ENCODE measurements at places on chromosomes 11 and 22.
A peak's percentile ranks its signal among the peaks of the same experiment; 100 is the strongest.

- peak; percentile 41 for ATAC-seq
Measured at GRCh38 chr11:63427971-63428508, 58.5 kb downstream of the SLC22A9 start.

- ATAC-seq = no peak
Measured at GRCh38 chr11:118909619-118910308, 16.0 kb downstream of the BCL9L start.

DNA sequence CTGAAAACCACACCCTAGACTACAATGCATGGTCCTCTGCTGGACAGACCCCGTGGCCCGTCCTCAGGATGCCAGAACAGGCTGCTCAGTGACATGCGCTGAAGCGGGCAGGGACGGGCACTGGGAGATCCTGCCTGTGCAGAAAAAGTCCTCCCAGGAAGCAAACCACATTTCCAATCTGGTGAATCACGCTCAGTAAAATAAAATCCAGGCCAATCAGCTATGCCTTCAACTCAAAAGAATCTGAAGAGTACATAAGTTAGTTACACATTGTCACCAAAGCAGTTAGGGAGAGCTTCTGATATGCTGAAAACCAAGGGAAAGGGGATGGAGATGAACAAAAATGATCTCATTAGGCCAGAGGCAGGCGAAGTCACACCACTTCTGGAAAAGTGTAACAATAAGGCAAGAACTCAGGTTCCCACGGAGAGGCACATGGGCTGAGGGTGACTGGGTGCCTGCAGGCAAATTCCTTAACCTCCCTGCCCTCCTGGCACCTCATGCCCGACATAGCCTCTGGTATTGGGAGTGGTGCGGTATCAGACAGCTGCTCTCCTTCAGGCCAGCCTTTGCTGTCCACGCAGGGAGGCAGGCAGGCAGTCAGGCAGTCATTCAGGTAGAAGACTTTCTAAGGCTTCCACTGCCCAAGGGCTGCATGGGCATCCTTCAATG, 66.4 kb downstream of the APOL5 start:
- peak; percentile 67 for ATAC-seq

- ATAC-seq = no peak
Measured at GRCh38 chr11:63641727-63642126, 27.5 kb upstream of the PLAAT3 start.

GRCh38 chr11:9573775-9574621, 528 bp downstream of the WEE1 start:
- ATAC-seq = no peak

DNA sequence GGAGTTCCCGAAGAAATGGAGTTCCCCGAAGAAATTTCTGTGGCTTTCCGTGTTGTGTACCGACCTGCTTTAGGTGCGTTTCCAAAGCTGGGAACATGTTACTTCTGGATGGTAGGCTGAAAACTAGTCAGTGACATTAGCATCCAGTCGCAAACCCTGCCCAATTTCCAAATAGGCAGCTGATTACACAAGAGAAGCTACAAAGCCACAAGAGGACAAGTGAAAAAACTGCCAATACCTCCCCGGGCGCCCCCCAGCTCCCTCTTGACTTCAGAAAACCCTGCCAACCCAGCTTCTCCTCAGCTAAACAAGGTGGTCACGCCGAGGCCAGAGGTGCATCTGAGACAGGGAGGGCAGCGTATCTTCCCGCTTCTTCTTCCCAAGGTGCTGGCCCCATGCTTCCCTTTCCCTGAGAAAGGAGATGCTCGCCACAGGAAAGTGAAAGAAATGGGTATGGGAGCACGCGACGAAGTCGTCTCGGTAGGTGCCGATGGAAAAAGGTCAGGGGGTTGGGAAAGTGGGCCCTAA, 551 bp downstream of the AGBL2 start:
- ATAC-seq = peak; percentile 48

GRCh38 chr22:50034126-50035081, 21.8 kb upstream of the IL17REL start:
- ATAC-seq = no peak

DNA sequence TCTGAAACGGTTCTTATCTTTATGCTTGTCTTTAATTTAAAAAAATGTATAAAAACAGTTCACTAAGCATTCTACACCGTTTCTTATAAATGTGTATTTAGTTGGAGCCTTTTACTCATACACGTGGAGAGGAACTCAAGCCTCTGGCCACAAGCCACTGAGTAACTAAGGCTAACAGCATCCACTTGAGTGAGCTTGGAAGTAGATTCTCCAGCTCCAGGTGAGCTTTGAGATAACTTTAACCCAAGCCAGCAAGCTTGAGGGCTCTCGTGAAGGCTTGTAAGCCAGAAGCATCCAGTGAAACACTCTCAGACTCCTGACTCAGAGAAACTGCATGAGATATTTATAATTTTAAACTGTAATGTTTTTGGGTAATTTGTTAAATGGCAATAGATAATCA, 82.6 kb downstream of the ARHGAP20 start:
- ATAC-seq = no peak

GRCh38 chr11:18223591-18224387, 12.8 kb downstream of the SAA4 start:
- ATAC-seq = no peak

DNA sequence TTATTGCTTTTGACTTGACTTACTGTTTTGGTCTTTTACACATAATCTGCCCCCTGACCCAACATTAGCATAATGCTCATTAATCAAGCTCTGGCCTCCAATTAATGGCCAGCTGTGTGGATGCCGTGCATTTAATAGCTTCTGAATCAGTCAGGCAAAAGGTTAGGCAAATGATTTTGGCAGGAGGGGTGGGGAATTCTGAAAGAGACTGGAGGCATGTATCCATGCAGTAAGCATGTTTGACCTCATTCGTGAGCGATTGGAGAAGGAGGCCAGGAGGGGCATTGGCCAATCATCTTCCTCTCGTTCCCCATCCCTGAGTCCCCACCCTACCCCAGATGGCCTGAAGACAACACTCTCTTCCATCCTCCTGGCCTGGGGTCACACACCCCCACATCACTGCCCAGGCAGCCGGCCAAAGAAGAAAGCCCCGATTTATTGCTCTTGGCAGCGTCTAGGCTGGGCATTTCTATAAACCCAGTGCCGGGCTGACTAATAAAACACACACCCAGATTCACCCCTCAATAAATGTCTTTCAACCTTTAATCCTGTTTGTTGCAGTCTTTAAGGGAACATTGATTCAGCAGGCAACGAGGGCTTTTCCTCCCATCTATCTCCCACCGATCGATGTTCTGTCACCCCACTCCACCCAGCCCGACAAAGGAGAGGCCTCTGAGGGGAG, 150.0 kb downstream of the OPCML start:
- ATAC-seq = no peak

DNA sequence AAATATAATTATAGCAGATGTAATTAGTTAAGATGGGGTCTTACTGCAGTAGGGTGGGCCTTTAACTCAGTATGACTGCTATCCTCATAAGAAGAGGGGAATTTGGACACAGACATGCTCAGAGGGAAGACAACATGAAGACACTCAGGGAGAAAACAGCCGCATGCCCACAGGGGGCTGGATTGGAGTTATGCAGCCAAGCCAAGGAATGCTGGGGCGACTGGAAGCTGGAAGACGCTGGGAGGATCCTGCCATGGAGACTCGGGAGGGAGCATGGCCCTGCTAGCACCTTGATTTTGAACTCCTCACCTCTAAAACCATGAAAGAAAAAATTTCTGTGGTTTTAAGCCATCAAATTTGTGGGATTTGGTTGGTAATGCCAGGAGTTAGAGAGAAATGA, 40.9 kb downstream of the PANX1 start:
- no peak for ATAC-seq

- no peak for ATAC-seq
Measured at GRCh38 chr11:4680341-4680740, 17.3 kb downstream of the OR51E2 start.

DNA sequence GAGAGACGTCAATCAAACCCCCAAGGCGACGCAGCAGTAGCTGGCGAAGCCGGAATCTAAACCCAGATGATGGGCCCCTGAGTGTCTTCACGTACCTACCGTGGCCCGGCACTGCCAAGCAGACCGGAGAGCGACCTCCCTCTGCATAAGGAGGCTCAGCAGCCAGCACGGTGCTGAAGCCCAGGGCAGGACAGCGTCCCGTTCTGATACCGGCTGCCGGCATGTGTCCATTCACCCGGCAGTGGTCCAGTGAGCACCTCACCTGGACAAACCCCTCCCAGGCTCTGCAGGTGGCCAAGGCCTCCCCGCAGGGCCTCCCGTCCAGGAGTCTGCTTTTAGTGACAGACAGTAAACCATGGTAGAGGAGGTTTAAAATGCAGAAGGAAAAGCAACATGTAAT, 142.0 kb downstream of the BRD1 start:
- ATAC-seq = no peak

- peak; percentile 12 for ATAC-seq
Measured at GRCh38 chr11:128776069-128776423, 82.2 kb downstream of the FLI1 start.

GRCh38 chr11:80388130-80388529, 947.3 kb upstream of the TENM4 start:
- ATAC-seq = peak; percentile 59

DNA sequence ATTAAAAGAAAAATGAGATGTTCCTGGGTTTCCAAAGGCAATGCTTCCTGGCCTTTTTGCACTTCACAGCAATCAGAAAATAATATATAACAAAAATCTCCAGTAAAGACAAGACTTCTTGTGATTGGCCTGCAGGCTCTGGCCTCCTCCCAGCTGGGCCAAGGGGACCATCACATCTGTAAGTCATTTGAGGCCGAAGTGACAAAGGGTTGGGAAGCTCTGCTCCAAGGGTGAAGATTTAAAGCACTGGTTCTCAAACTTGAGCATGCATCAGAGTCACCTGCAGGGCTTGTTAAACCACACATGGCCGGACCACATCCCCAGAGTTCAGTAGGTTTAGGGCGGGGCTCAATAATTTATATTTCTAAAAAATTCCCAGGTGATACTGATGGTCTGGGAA, 32.1 kb downstream of the ARFGAP2 start:
- no peak for ATAC-seq

GRCh38 chr11:134727204-134727603, 315.2 kb upstream of the B3GAT1 start:
- no peak for ATAC-seq

DNA sequence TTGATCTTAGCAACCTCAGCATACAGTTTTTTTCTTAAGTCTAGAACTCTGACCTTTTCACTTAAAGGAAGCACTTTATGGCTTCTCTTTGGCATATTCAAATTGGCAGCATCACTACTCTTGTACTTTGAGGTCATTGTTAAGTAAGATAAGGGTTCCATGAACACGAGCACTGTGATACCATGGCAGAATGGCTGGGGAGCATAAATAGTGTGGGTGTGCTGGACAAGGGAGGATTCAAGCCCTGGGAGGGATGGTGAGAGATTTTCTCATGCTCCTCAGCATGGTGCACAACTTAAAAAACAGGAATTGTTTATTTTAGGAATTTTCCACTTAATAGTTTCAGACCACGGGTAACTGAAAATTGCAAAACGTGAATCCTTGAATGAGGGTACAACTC, 111.4 kb downstream of the ATXN10 start:
- ATAC-seq = no peak

DNA sequence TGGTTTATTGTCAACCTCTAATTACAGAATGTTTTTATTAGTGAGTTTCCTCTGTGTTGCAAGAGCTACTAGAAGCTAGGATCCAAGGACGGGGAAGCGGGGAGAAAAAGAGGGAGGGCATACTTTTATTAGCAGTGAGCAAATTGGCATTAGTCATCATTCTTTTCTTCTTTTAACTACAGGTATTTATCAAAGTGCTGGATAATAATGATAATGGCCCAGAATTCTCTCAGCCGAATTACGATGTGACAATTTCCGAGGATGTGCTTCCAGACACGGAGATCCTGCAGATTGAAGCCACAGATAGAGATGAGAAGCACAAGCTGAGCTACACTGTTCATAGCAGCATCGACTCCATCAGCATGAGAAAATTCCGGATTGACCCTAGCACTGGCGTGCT, 179.7 kb upstream of the MTNR1B start:
- ATAC-seq = no peak

GRCh38 chr22:50272044-50272802, 2.0 kb upstream of the MAPK11 start:
- ATAC-seq = no peak

DNA sequence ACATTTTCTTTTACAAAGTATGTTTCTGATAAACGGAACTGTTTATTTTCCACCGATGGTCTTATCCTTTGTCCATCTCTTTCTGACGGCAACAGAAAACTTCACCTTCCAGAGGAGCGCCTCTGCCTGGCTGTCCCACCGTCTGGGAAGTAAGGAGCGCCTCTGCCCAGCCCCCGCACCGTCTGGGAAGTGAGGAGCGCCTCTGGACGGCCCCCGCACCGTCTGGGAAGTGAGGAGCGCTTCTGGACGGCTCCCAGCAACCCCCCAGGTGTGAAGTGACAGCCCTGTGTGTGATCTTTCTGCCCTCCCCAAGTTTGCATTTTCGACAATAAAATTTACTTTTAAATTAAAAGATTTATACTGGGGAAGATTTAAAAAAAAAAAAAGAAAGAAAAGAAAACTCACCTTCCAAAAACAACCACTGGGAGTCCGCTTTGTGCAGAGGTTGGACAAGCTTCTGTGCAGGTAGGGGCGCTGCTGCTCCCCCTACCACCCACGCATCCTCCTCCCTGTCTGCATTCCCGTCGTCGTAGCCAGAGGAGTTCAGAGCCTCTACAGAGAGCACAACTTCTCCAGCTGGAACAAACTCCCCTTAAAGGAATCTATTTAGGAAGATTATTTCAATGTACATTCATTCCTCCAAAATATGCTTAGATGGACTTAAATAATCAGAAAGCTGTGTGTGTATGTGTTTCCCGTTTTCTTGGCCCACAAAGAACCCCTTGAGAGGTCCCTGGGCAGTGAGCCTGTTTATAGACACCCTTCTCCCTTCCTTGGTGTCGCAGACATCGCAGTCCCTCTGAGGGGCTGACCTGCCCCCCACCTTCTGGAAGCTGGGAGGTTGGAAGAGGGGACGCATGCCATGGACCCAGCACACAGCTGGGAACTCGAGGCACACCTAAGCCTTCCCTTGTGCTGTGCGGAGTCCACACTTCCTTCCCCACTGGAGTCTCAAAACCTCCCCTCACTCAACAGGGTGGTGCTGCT, 849 bp upstream of the APOBEC3B start:
- ATAC-seq = peak; percentile 7

DNA sequence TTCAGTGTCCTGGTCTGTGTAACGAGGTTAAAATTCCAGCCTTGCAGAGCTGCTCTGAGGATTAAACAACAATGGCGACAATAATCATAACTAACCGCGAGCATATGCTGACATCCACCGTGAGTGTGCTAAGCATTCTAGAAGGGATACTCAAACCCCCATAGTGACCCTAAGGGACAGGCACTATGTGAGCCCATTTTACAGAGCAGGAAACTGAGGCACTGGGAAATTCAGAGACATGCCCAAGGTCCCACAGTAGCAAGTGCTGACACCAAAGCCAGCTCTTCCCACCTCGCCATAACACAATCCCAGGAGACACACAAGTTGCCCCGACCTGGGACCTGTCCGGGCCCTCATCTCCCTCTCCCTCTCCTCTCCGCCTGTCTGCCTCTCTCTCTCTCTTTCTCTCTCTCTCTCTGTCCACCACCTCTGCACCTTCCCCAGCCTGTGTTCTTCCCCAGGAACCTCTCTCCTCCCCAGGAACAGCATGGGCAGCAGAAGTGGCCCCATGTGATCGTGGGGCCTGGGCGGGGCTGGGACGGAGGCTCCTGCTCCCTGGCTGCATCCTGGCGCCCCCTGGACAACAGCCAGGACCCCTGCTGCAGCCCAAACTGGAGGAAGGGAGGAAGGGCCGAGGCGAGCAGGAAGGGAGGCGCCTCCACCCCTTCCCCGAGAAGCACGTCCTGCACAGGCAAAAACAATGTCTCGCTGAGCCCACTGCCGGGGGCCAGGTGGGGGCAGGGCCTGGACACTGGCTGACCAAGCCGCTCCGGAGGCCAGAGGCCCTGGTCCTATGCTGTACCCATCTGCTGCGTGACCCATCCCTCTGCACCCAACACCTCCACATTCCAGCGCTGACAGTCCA, 14.8 kb upstream of the MFNG start:
- ATAC-seq = peak; percentile 9

Data from esophagus mucosa (tissue), 1 donor.